NCI-H69 (cell line): ENCODE measurements at places on chromosomes 3 and 15.

GRCh38 chr3:170496026-170496867 lies 77.6 kb downstream of the CLDN11 start:
- DNase-seq, result no peak

- DNase-seq, result no peak
Measured at GRCh38 chr3:157491136-157491535, 12.1 kb downstream of the VEPH1 start.

GRCh38 chr3:113908133-113908532 lies 39.7 kb upstream of the ZDHHC23 start:
- DNase-seq, result no peak

GRCh38 chr3:37163262-37164015 lies 10.9 kb downstream of the LRRFIP2 start:
- no peak for DNase-seq

DNA sequence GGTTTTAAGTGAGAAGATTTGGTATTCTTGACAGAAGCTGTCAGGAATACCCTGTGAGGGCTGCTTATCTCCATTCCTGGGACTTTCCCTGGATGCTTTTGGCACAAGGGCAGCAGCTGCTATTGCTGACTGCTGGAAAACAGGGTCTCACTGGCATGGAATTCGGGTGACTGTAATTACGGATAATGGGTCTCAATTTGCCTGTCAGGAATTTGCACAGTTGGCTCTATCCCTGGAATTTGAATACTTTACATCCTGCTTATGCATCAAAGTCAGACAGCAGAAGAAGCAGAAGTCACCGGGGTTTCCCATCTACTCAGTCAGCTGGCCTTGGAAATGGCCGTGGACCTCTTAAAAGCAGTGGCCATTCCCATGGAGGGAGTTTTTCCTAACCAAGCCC lies 25.9 kb upstream of the AKAP13 start:
- peak; percentile 31 for DNase-seq

DNA sequence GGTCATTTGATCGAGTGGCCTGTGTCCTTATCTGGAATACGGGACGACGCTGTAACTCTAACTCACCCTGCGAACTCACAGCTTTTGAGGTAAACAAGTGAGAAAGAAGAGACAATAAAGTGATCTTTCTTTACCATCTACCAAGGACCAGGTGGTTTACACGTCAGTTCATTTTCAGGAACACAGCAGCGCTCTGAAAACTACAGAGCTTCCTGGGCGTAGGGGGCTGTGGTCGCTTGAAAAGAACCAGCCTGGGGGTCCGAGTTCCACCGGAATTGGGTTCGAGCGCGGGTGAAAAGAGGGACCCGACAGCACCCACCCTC lies 357 bp downstream of the KIAA1143 start:
- no peak for DNase-seq

DNA sequence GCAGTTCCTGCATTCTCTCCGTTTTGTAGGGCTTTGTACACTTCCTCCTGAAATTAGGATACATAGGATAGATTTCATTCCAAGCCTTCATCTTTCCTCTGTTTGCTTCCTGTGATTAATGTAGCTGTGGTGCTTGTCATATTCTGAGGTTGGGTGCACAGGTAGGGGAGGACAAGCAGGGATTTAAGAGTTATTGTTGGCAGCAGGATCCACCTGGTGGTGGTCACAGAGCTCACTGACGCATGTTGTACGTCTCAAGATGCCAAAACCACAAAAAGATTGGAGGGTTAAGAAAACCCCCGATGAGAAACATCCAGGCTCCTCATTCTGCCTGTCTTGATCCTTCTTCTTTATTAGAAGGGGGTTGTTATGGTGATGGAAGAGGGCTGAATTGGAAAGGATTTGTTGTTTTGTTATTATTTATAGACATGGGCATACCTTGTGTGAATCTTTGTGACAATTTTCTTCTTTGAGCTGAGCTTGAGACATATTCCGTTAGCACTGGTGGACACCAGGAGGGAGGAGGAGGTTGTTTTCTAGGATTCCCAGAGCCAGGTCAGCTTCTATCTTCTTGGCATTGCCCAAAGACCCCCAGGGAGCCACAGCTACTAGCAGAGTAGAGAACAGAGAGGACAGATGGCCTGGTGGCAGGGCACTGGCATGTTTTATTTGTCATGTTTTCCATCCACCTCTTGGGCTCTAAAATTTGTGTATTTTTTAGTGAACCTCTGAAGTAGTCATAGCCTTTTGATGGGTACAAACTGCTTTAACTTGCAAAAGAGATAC lies 57.7 kb upstream of the LARS2 start:
- peak; percentile 39 for DNase-seq
